ENCODE measurements at places on chromosomes 12 and 14. TPM values are rescaled to one million over a fixed set of nuclear protein-coding genes. Genes with fewer than 3 reads are reported as not detected.

GRCh38 chr12:84816916-84817695, 95.5 kb downstream of the SLC6A15 start:
- no peak for DNase-seq
- H3K27me3 ChIP-seq: no peaks in the 10 kb centered on the region
- no peaks in the 10 kb centered on the region for H3K4me1 ChIP-seq
- no peaks in the 10 kb centered on the region for H3K36me3 ChIP-seq

- H3K27ac ChIP-seq: no peak overlapping the region
- no peaks in the 10 kb centered on the region for H3K4me1 ChIP-seq
- H3K36me3 ChIP-seq: no peaks in the 10 kb centered on the region
- DNase-seq: no peak
- no peak overlapping the region for H3K4me3 ChIP-seq
Measured at GRCh38 chr14:65470404-65470880, 57.9 kb downstream of the FUT8 start.

Gene VRTN
- not detected for total RNA-seq

- no peaks in the 10 kb centered on the region for H3K36me3 ChIP-seq
- H3K4me1 ChIP-seq: peaks cover 8% of the 10 kb centered on the region
- no peak for DNase-seq
Measured at GRCh38 chr14:50602035-50602434, 42.1 kb downstream of the ATL1 start.

- H3K27ac ChIP-seq: no peak overlapping the region
- peaks cover 19% of the 10 kb centered on the region for H3K36me3 ChIP-seq
- H3K4me3 ChIP-seq: no peak overlapping the region
- no peaks in the 10 kb centered on the region for H3K4me1 ChIP-seq
- DNase-seq: no peak
Measured at GRCh38 chr12:16012117-16012516, 101.0 kb downstream of the DERA start.

GRCh38 chr12:54689984-54690383, 41.8 kb upstream of the DCD start:
- no peak for DNase-seq
- no peak overlapping the region for H3K4me3 ChIP-seq
- H3K27me3 ChIP-seq: peaks cover 28% of the 10 kb centered on the region

Gene INHBC
- total RNA-seq: not detected

DNA sequence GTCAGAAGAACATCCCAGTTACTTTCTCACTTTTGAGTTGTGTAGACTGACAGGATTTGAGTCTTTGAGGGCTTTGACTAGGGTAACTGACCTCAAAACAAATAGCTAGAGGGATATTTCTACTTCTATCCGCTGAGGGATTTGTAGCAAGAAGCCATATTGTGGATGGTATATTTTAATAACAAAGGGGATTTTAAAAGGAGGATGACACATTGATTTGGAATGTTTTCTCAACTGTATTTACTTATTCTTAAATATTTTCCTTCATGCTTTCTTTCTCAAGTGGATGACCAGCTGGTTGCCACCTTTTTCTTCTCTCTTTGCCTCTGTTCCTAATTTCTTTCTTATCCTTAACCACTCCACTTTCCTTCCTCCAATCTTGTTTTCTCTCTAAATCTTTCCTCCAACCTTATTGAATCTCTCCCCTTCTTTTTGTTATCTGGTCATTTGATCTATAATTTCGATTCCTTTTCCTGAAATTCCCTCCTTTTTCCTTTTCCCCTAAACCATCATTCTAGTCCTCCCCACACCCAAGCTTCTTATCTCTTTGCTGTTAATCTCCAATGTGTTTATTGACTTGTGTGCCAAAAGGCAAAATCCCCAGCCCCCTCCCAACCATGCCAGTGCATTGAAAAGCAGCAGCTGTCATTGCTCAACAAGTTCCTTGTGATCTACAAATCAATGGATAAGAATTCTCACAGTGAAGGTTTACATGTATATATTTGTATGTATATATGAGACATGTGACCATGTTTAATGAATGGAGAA, 411.6 kb downstream of the RAD51B start:
- peaks cover 40% of the 10 kb centered on the region for H3K4me1 ChIP-seq
- no peaks in the 10 kb centered on the region for H3K36me3 ChIP-seq
- H3K4me3 ChIP-seq: no peak overlapping the region
- no peak for DNase-seq
- no peaks in the 10 kb centered on the region for H3K27me3 ChIP-seq

Gene PRB2
- not detected for total RNA-seq

Gene CCDC175
- not detected for total RNA-seq

DNA sequence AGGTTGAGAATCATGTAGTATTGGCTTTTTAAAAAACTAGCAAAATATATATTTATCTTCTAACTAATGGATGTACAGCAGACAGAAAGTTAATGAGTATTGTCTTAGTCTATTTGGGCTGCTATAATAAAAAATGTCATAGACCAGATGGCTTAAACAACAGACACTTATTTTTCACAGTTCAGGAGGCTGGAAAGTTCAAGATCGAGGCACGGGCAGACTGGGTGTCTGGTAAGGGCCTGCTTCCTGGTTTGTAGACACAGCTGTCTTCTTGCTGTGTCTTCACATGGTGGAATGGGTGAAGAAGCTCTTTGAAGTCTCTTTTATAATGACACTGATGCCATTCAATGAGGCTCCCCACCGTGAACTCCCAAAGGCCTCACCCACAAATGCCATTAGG, 70.1 kb upstream of the KRR1 start:
- H3K4me3 ChIP-seq: no peak overlapping the region
- no peaks in the 10 kb centered on the region for H3K27me3 ChIP-seq
- no peak overlapping the region for H3K27ac ChIP-seq
- no peaks in the 10 kb centered on the region for H3K4me1 ChIP-seq
- no peaks in the 10 kb centered on the region for H3K36me3 ChIP-seq

- DNase-seq: no peak
- no peaks in the 10 kb centered on the region for H3K27me3 ChIP-seq
- no peak overlapping the region for H3K27ac ChIP-seq
- no peaks in the 10 kb centered on the region for H3K4me1 ChIP-seq
Measured at GRCh38 chr12:76018111-76018510, 13.5 kb downstream of the PHLDA1 start.

DNA sequence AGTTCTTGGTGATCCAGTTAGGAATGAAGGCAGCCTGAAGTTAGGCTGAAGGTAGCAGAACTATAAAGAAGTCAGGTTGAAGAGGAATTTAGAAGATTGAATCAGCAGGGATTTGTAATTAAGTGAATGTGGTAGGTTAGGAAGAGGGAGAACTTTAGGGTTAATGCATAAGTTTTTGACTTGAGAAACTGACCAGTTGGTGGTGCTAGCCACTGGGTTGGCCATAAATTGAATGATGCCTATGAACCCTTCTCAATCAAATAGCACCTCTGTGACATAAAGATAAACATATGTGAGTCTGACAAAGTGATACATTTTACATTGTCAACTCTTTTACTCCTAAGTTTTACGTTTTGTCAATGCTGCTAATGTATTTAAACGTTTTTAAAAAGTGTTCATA, 290.6 kb upstream of the NAV3 start:
- no peaks in the 10 kb centered on the region for H3K4me1 ChIP-seq
- no peak overlapping the region for H3K27ac ChIP-seq
- H3K4me3 ChIP-seq: no peak overlapping the region
- H3K27me3 ChIP-seq: no peaks in the 10 kb centered on the region

Gene TAS2R42
- total RNA-seq: not detected

- no peaks in the 10 kb centered on the region for H3K27me3 ChIP-seq
- no peak overlapping the region for H3K27ac ChIP-seq
- no peaks in the 10 kb centered on the region for H3K4me1 ChIP-seq
- no peak for DNase-seq
- no peak overlapping the region for H3K4me3 ChIP-seq
Measured at GRCh38 chr12:109494348-109494881, 17.0 kb downstream of the UBE3B start.

DNA sequence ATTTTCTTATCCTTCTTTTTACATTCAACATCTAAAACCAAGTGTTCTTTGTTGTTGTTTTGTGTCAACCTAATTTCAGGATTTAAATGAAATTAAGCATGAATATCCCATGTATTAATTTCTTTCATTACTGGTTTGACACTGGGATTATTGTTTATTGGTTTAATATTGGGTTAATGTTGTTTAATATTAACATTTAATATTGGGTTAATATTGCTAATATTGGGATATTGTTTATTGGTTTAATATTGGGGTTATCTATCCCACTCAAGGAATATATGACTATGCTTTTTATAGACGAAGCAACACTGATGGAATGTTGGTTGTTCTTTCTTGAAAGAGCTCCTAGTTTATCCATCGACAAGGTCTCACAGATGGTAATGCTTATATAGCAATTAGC, 45.9 kb downstream of the TMPRSS12 start:
- H3K4me1 ChIP-seq: no peaks in the 10 kb centered on the region
- no peaks in the 10 kb centered on the region for H3K36me3 ChIP-seq
- no peak for DNase-seq
- no peaks in the 10 kb centered on the region for H3K27me3 ChIP-seq
- H3K4me3 ChIP-seq: no peak overlapping the region

DNA sequence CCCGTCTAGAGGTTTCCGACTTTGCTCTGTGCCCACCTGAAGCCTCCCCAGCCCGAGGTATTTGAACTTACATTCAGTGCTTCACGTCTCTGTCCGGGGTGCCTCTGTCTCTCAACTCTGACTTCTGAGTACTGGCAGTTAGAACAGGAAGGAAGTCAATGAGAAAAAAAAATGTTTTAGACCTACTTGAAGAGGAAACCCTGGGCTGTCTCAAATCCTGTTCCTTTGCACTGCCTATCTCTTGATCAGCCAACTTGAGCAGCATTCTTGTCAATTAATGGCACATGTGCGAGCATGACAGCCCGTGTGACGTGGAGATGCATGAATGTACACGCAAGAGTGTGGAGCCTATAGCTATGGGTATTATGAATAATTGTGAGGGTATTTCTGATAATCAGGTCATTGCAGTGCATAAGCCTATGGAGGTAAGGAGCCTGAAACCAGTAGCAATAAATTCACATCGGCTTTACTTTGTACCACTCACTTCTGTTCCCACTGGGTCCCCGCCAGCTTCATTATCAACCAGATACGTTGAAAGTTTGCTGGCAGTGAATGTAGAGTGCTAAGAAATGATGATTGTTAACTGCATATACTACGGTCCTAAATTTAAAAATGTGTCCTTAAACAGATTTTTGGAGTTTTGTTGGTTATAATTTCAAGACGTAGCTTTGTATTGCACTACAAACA, at the start of gene ARHGDIB:
ARHGDIB (minus strand) TSS at position 136 of the 687 bp plus-strand sequence. CDS start 10,889 bp downstream, outside the sequence.
- peak within 1 kb of the TSS; percentile 83 for H3K27ac ChIP-seq
- H3K27me3 ChIP-seq: no peaks in the 10 kb centered on the region
- H3K36me3 ChIP-seq: no peaks in the 10 kb centered on the region
- no peak for DNase-seq

Gene FITM1
- 3.4 TPM for total RNA-seq

DNA sequence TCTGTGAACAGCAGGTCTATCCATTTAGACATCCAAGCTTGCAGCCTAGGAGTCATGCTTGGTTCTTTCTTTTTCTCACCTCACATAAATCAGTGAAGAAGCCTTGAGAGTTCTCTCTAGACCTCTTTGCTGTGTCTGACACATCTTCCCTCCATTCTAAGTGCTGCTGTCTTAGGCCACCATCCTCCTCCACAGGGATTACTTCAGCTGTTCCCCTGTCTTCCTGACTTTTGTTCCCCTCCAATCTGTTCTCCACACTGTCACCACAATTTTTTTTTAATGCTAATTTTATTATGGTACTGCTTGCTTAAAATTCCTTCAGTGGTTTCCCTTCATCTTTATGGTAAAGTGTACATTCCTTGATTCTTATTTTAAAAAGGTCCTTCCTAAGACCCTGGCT, 71.8 kb downstream of the DERA start:
- peaks cover 23% of the 10 kb centered on the region for H3K36me3 ChIP-seq
- H3K4me3 ChIP-seq: no peak overlapping the region
- no peak for DNase-seq
- peaks cover 3% of the 10 kb centered on the region for H3K4me1 ChIP-seq
- H3K27me3 ChIP-seq: no peaks in the 10 kb centered on the region

DNA sequence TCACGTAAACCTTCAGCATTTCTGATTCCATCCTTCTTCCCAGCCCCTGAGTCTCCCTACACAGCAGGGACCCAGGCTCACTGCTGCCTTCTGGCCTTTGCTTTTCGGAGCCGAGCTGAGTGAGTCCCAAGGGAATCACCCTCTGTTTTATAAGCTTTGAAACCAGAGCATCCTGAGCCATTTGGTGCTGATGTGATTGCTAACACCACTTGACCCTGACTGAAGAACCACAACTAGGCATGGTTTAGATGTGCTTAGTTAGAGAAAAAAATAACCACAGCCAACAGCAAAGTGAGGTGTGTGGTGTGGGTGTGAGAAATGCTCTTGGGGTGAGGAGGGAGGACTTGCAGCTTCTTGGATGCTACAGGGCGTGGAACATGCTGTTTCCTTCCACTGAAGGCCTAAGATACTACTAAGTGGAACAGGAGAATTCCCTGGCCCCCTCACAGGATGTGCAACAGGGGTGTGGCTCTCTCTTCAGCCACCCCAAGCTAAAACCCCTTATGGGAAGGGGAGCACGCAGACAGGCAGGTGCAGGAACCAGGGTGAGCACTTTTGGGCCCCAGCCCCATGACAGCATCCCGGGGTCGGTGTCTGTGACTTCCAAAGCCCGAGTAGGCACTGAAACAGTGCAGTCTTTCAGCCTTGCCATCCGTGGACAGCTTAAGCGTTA, at the start of gene TC2N:
TC2N (minus strand) TSS at position 221 of the 673 bp plus-strand sequence. CDS start 53,767 bp downstream, outside the sequence.
- peaks cover 11% of the 10 kb centered on the region for H3K36me3 ChIP-seq
- no peak for DNase-seq

Gene MSI1
- 0.42 TPM for total RNA-seq

DNA sequence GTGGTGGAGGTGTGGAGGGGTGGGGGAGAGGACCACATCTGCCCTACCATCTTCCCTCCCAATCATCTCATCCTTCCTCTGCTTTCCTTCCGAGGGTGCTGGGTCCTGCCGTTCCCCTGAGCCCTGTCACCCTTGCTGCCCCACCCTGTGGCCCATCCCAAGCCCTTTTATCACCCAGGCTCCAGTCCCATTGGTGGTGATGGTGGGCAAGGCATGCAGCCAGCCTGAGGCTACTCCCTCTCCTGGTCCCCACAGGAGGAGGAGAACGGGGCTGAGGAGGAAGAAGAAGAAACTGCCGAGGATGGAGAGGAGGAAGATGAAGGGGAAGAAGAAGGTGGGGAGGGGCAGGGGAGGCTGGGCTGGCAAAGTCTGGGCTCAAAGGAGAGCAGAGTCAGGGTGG, 2.7 kb upstream of the LAG3 start:
- H3K36me3 ChIP-seq: peaks cover 19% of the 10 kb centered on the region
- no peak overlapping the region for H3K4me3 ChIP-seq
- no peak for DNase-seq
- H3K4me1 ChIP-seq: peaks cover 71% of the 10 kb centered on the region
- H3K27ac ChIP-seq: no peak overlapping the region
- no peaks in the 10 kb centered on the region for H3K27me3 ChIP-seq

GRCh38 chr12:31991815-31992214, 32.6 kb downstream of the RESF1 start:
- H3K27ac ChIP-seq: no peak overlapping the region
- no peaks in the 10 kb centered on the region for H3K4me1 ChIP-seq
- DNase-seq: no peak

- no peaks in the 10 kb centered on the region for H3K27me3 ChIP-seq
- no peaks in the 10 kb centered on the region for H3K4me1 ChIP-seq
- no peak overlapping the region for H3K27ac ChIP-seq
- H3K4me3 ChIP-seq: no peak overlapping the region
Measured at GRCh38 chr14:56099081-56099797, 19.0 kb upstream of the PELI2 start.

Gene LRIG3
- 56.5 TPM for total RNA-seq

- no peak for DNase-seq
- peaks cover 24% of the 10 kb centered on the region for H3K36me3 ChIP-seq
- peak overlapping the region; percentile 84 for H3K27ac ChIP-seq
- H3K4me3 ChIP-seq: no peak overlapping the region
Measured at GRCh38 chr12:108833757-108834472, 23.5 kb downstream of the SSH1 start.

Gene KRT8
- total RNA-seq: 49.4 TPM

Gene NKX2-1
- not detected for total RNA-seq
